ENCODE measurements at places on chromosomes 1 and 21.

- DNase-seq: no peak
Measured at GRCh38 chr1:110471131-110471530, 20.2 kb downstream of the PROK1 start.

DNA sequence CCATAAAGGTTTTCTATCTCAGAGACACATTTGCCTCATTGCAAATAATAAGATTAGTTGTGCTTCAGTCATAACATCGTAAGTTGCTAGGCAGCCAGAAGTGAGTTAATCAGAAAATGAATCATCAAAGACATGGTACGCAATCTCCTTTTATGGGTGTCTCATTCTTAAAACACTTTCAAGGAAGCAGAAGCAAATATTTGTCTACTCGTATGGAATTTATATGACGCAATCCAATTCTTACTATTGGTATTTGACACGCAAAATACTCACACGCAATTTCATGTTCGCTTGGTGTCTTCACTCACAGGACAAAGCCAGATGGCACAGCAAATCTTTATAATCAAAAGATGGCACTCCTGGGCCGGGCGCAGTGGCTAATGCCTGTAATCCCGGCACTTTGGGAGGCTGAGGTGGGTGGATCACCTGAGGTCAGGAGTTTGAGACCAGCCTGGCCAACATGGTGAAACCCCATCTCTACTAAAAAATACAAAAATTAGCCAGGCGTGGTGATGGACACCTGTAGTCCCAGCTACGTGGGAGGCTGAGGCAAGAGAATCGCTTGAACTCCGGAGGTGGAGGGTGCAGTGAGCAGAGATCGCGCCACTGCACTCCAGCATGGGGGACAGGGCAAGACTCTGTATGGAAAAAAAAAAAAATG, 56.4 kb downstream of the HLCS start:
- no peak for DNase-seq

DNA sequence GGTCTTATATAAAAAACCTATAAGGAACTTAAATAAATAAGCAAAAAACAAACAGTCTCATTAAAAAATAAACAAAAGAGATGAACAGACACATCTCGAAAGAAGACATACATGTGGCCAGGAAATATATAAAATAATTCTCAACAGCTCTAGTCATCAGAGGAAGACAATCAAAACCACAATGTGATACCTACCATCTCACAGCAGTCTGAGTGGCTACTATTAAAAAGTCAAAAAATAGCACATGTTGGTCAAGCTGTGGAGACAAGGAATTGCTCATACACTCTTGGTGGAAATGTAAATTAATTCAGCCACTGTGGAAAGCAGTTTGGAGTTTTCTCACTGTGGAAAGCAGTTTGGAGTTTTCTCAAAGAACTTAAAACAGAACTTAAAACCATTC, 100.3 kb upstream of the ADAMTS5 start:
- no peak for DNase-seq

GRCh38 chr1:23784846-23785245, 6.1 kb upstream of the LYPLA2 start:
- no peak for DNase-seq

DNA sequence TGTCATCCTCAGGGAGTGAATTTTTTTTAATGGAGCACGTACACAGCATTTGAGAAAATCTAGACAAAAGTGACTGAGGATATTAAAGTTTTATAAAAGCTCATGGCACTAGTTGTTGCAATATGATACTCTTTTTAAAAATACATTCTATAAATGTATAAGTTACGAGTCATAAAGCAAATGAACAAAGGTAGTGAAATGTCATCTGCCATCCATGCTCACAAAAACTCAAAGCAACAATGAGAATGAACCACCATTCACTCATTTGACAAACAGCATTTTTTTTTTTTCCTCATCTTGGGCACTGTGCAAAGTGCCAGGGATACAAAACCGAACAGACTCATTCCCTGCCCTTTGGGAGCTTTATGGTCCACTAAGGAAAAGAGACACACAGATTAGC, 38.7 kb downstream of the GPR137B start:
- DNase-seq: no peak

DNA sequence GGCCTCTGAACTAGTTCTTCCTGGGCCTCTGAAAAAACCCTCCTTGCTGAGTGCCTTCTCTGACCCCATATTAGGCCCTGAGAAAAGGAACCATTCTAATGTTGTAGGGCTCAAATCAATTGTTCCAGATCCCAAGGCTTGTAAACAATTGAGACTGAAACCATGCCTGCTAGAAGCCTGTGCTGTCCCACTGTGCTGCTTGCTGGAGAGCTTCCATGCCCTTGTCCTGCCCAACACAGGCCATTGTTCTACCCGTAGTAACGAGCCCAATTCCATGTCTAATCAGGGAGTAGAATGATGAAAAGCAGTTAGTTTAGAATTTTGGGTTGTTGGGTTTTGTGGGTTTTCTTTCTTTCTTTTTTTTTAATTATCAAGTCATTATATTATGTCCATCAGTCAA, 47.4 kb downstream of the ZNF281 start:
- DNase-seq: no peak
